ENCODE measurements at places on chromosomes 6 and 20.

- no peak for DNase-seq
These were observed 1.1 kb upstream of the CD109 start for GRCh38 chr6:73694711-73695411.

DNA sequence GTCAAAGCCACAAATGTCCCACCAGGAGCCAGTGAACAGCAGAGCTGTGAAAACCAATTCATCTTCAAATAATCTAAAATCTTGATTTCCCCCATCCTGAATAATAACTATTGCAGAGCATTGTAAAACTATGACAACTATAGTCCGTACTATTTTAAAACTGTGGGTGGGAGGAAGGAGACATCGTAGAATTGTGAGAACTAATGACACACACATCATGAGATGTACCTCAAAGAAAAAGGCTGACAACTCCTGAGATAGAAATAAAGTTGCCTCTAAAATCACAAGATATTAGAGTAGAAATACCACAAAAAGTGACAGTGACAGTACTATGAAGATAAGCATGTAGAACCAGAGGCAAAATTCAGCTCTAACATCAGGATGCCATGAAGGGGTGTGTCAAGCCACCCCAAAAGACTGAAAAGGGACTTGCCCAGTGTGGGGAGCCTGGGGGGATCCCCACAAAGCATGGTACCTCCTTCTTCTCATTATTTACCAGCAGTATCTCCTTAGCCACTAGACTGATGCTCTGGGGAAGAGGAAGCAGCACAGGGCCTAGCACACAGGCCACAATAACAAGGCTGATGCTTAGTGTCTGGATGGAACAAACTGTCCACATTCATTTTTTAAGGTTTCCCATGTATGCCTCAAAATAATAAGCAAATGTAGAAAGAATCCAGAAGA, 13.4 kb downstream of the NAPB start:
- no peak for DNase-seq

GRCh38 chr6:37283268-37283667, 25.3 kb upstream of the TMEM217 start:
- DNase-seq, result no peak

DNA sequence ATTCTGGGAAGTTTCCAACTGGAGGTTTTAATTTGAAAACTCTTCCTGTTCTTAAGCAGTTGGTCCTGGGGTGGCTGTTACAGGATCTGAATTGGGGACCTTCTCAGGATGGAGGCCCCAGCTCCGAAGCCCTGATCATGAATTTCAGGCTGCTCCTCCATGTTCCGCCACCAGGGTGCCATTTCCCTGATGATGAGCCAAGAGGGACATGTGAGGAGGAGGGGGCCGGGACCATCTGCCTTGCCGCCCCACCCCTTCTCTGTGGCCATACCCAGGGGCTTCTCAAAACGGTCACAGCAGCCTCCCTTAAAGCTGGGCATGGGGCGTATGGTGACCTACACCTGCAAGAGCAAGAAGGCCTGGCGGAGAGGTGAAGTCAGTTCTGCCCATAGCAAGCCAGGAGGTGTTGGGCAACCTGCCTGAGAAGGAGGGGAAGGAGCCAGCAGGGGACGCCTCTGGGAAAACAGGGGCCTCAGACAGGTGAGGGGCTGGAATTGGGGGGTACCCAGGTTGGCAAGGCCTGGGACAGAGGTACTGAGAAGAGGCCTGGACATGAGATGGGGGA, 3.6 kb upstream of the BAK1 start:
- no peak for DNase-seq

DNA sequence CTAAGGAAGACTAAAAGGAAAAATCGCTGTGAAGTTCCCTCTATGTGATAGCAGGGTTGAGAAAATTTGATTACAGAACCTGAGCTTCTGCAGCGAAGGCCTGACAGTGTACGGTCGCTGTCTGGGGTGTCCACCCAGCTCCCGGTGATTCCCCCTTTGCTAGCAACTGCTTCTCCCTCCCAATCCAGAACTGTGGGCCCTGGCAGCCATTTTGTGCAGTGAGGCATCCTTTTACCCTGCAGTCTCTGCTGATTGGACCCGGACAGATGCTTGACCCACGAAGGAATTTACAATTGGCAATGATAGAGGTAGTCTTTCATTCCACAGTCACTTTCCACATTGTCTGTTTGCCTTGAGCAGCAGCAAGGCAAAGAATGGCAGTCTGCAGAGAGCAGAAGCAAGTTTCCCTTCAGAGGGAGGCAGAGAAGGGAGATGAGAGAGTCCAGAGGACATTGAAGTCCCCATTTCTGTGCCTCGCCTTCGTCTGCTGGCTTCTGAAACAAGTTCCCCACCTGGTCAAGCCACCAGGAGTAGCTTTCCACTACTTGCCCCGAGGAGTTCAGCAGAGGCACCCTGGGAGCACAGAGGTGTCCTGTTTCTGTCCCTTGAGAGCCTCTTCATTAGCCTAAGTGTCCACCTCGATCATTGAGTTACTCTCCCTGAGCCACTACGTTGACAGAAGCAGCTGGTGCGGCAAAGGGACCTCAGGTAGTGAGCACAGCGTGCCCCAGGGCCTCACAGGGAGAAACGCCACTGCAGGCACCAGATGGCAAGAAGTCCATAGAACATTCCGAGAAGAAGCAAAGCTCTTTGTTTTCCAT, 370.3 kb downstream of the NRN1 start:
- no peak for DNase-seq

GRCh38 chr6:14549871-14550270, 432.3 kb downstream of the CD83 start:
- DNase-seq, result no peak

- DNase-seq, result no peak
These were observed 3.2 kb upstream of the ABT1 start for GRCh38 chr6:26593278-26594130.

DNA sequence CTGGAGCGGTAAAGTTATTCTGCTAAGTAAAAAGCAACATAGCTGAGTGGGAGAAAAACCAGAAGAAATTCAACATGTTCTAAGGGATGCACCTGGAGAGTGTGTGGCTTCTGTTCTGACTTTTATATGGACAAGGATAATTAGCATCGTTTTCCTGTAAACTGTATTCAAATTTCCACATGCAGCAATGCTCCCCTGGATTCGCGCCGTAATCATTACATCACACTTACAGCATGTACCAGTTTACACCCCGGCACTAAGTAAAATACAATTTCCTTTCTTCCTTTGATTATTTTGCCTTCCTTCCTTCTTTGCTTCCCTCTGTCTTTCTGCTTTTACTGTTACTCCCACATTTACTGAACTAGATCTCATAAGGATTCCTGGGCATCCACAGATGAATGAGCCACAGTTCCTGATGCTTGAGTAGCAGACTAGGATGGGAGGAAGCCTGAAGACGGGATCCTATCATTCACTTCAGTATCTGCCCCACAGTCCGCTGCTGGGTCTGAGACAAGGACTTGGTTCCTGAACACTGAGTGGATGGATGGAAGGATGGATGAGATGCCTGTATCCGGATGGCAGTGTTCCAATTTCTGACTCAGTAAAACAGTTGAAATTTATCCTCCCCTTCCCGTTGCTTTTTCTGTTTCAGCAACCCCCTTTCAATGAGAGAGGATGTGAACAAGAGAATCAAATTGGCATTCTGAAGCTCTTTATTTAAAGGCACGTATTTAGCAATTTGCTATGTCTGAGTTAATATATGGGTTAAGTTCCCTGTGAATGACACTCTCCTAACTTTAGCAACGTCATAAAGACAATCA, 174.6 kb downstream of the GJA10 start:
- no peak for DNase-seq

- no peak for DNase-seq
These were observed 55.6 kb downstream of the ADTRP start for GRCh38 chr6:11722805-11723631.

DNA sequence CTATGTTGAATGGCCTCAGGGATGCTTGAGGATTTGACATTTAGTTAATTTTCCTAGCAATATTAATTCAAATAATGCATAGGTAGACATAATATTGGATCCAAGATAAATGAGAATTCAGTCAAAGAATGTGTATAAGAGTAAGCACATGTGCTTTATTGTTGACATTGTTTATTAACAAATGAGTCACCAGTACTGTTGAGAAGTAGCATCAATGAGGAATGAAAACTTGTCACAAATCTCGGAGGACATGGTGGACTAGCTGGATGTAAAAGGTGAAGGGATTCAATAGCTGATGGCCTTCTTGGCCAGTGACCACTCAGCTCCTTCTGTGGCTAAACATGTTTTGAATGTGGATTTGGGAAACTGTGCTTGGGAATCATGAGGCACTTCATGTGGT, 1137.0 kb downstream of the HACE1 start:
- DNase-seq, result no peak

DNA sequence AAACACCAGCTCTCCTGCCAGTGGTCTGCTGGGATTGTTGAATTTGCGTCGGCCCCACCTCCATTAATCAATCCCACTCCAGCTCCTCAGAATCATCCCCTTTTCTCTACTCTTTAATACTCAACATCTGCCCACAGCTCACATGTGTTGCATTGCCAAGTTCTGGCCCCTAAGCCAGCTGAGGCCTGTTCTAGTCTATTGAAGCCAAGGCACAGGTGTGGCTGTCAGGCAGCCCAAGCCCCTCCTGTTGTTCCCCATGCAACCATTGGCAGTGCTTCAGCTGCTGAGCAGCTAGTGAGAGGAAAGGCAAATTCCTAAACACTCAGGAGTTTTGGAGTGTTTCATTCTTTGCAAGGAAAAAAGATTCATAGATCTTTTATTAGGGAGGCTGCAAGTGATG, 128.0 kb upstream of the NT5E start:
- DNase-seq, result no peak

DNA sequence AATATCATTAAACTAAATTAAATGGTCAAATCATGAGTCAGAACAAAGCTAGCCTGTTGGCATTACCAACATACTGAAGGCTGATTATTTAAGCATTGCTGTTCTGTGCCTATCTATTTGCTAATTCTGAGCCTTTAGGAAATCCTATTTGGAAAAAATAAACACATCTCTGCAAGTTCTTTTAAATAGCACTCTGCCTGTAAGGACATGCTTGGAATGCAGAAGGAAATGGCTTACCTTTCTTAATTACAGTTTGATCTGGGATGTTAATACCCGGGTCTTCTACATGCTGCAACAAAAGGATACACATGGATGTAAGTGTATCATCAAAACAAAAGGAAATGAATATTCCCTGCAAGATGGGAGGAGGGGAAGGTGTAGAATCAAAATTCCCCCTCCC, 8.3 kb downstream of the TFAP2A start:
- no peak for DNase-seq

- DNase-seq, result no peak
These were observed 146.8 kb downstream of the RPS12 start for GRCh38 chr6:132961122-132961521.

GRCh38 chr6:27891320-27891875, 20.8 kb downstream of the OR2B2 start:
- DNase-seq, result no peak

DNA sequence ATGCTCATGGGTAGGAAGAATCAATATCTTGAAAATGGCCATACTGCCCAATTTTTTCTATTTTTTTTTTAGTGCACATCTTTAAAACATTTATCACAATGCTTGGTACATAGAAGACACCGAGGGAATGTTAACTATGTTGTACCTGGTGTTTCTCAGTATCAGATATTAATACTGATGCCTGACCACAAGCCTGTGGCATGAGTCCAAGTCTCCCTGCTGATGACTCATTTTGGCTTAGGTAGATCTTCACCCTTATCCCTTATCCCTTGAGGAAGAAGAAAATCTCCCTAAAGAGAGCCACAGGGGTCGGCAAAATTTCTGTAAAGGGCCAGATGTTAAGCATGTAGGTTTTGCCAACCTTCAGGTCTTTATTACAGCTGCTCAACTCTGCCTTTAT, 14.5 kb downstream of the CD109 start:
- no peak for DNase-seq

- no peak for DNase-seq
These were observed 8.8 kb downstream of the RPL10A start for GRCh38 chr6:35477028-35477427.

DNA sequence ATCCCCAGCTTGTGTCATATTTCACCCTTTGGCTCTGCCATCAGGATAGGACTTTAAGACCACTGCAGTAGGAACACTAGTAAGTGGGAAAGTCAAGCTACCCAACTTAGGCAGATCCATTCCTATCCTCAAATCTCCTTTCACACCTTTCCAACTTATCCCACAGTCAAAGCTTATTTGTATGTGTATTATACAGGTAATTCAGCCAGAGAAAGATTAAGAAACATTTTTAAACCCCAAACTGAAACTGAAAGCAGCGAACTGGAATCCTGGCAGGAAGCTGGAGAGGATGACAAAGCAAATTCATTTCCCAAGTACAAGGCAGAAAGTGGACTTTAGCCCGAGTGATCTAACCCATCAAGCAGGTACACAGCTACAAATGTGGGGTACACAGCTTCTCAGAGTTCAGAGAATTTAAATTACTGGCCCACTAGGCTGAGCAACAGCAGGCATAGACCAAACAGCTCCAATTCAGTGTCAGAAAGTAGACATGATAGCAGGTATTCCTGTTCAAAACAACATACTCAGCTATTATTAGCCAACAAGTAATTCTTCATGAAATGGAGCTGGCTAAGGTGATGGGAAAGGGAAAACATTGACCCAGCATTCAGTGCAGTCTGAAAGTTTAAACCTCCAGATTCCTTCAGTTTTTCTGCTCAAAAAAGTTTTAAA, 39.1 kb downstream of the ILRUN start:
- DNase-seq, result no peak

- DNase-seq, result no peak
These were observed 42.0 kb upstream of the ID4 start for GRCh38 chr6:19795211-19795610.

GRCh38 chr20:17798601-17799000, 98.8 kb downstream of the BANF2 start:
- DNase-seq, result no peak

DNA sequence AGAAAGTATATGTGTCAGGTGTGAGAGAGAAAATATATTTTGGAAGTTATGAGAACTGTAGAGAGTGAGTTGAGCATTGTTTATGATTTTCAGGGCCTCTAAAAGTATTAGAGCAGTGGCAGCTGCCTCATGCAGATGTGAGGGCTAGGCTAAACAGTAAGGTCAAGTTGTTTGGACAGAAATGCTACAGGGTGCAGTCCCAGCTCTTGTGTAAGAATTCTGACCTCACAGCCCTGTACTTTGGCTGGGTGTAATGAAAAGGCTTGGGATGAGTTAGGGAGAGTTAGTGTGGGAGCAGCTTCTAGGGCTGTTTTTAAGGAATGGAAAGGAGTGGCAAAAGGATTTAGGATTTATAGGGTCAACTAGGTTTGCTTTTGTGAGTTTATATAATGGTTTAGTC, 764.8 kb upstream of the ADGRB3 start:
- no peak for DNase-seq

GRCh38 chr20:1206366-1207148, 3.3 kb downstream of the C20orf202 start:
- no peak for DNase-seq

DNA sequence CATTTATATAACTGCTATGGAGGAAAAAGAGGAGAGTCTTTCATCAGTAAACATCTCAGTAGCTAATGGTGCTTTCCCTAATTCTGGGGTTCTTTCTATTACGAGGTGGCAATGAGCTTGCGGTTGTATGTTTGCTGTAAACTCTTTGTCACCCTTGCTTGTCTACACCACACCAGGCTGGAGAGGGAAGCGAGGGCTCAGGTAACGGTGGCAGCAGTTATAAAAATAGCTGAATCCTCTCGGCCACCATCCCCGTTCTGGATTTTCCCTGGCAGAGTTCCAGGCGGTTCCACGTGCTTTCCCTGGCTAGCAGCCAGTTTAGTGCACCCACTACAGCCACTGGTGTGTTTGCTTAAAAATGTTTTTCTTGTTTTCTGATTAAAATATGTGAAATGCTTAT, 39.0 kb downstream of the MAS1 start:
- no peak for DNase-seq
